Stimulated activated CD8-positive, alpha-beta memory T cell treated with anti-CD3 and anti-CD28 coated beads, Interleukin-4, amount 100 ng/mL, for 1 hour (primary cell): ENCODE measurements at places on chromosomes 11 and 22.

DNA sequence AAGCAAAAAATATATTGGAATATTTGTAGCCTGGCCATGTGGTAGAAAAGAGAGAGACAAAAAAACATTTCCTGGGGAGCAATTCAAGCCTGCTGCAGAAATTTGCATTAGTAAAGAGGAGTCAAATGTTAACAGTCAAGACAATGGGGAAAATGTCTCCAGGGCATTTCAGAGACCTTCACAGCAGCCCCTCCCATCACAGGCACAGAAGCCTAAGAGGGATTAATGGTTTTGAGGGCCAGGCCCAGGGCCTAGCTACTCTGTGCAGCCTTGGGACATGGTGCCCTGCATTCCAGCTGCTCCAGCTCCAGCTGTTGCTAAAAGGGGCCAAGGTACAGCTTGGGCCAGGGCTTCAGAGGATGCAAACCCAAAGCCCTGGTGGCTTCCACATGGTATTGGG is 46.8 kb downstream of the PGR start:
- DNase-seq = no peak

DNA sequence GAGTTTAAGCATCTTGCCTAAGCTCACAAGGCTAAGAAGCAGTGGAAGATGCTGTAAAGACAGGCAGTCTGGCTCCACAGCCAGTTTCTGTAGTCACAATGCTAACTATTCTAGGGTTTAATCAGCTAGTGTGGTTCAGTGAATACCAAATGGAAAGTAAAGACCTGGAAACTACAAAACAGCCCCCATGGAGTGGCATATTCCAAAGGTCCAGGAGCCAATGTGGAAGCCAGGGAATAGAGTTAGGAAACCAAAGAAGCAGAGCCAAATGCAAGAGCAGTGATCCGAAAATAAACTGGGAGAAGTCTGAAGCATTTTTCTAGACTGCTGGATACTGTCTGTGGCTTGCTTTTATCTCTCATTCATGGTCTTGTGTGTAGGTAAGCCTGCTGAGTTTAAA is 731.2 kb upstream of the ANO5 start:
- no peak for DNase-seq

- no peak for DNase-seq
These were observed 59.5 kb upstream of the PRSS23 start for GRCh38 chr11:86740628-86741483.

DNA sequence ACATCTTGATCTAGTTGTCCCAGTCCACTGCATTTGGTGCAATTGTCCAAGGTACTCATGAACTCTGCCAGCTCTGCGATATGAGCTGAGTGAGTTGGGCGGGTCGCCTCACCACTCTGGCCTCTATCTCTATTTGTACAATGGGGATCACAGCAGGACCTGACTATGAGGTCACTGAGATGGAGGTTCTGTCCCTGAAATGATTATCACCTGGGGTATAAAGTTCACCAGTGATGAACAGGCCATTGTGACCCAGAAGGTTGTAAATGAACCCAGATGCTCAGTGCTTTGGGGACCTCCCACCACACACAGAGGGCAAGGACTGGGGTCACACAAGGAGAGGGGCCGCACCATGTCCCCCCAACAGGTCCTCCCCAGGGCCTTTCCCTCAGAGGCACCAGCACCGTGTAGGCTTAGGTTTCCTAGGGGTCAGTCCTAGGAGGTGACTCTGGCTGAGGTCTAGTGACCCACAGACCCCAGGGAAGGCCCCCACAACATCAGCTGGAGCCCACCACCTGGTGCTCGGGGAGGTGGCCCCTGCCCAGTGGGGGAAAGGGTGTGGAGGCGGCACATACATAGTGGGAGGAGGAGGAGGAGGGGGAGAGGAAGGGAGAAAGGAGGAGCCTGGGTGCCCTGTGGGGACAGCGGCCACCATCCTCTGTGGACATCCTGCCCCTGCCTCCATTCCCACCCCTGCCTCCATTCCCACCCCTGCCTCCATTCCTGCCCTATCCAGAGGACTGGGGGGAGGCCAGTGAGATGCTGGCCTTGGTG is 25.0 kb upstream of the IGLL1 start:
- no peak for DNase-seq

DNA sequence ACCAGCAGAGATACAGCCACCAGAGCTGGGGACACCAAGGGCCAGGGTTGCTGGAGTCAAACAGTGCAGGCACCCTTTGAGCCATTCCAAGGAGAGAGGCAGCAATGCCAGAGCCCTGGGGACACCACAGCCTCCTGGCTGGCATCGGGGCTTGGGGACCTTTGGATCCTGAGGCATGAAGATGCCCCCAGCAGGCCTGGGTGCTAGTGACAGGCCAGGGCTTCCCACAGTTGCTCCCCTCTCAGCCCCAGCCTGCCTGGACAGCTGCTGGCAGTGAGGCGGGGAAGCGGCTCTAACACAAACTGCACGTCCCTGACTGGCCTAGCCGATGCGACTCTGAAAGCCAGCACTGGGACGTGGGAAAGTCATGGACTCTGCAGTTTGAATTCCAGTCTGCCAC is 2.7 kb downstream of the CD5 start:
- no peak for DNase-seq

DNA sequence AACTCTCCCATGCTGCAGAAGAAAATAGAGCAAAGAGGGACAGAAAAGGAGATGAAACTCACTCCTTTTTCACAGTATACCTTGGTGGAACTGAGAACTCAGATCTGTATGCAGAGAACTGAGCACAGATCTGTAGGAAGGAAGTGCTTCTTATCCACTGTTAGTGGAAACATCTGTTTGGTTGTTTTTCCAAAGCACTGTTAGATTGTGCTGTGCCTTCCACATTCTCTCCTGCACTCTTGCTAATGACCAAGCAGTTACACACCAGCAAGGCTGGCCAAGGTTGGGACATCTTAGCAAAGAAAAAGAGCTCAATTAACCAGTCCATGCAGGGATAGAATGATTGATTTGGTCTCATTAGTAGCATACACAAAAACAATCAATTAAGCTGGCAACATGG is 20.1 kb upstream of the SIK2 start:
- DNase-seq = no peak

DNA sequence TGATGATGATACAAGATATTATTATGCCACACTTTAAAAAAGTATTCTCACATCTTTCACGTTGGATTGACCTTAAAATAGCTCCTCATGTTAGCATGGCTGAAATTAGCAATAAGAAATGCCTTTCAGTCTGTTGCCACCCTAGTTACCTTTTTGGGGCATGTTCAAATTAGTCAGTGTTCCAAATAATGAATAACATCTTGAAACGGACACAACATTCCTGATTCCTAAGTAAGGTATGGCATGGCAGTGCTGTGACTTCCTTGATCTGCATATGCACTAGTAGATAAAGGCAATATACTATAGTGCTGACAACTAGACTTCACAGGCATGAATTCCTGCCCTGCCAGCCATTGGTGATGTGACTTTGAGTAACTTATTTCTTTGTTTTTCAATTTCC is 914.5 kb downstream of the METTL15 start:
- no peak for DNase-seq

- no peak for DNase-seq
These were observed 5.1 kb downstream of the JAML start for GRCh38 chr11:118219732-118220131.

DNA sequence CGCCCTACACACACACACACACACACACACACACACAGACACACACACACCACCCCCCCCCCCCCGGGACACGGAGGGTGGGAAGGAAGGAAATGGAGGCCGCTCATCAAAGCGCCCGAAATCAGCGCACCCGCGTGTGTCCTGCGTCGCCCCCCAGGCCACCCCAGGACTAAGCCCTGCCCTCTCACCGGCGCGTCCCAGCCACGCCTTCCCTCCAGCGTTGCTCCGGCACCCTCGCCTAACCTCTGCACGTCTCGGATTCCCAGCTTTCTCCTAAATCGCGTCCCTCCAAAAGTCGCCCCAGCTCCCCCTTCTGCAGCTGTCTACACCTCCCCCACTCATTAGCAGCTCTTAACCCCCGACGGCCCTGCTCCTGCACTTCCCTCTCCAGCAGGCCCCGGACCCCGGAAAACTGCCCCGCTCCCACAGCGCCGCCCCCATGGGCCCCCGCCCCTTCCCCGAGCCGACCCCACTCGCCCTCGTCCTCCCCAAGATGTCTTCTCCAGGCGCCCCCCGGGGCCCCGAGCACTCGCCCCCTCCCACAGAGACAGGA is 557 bp downstream of the PACSIN2 start:
- DNase-seq = no peak

- no peak for DNase-seq
These were observed 7.3 kb upstream of the AHNAK start for GRCh38 chr11:62553839-62554361.

DNA sequence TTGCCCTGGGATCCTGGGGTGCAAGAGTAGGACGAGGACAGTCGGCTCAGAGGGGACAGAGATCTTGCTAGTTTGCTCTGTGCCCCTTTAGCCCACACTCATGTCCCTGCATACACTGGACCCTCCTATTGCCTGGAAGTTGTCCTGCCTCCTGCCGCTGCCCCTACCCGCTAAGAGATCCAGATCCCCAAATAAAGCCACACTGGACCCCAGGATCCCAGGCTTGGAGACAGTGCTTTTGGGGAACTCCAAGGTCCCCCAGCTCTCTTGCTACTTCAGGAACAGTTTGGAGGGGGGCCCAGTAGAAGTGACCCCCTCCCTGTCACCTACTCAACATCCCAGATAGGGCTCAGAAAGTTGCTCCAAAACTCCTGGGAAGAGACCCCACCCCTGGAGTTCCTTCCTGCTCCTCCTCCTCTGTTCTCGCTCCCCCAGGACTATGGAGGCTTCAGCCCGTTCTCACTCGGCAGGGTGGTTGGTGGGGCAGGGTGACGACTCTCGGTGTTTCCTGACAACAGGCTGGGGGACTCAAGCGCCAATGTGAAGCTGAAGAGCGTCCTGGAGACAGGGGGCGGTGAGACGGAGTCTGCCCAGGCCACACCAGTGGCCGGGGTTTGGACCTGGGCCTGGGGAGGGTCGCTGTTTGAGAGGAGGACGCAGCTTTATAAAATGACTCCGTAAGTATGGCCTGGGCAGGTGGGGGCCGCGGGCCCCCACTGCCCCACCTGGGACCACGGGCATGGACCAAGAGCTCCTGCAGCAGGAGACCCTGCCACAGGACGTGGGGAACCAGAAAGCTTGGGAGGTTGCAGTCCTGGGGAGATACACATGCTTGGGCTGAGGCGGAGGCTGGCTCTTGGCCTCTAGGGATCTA is 19.2 kb upstream of the TUB start:
- no peak for DNase-seq

DNA sequence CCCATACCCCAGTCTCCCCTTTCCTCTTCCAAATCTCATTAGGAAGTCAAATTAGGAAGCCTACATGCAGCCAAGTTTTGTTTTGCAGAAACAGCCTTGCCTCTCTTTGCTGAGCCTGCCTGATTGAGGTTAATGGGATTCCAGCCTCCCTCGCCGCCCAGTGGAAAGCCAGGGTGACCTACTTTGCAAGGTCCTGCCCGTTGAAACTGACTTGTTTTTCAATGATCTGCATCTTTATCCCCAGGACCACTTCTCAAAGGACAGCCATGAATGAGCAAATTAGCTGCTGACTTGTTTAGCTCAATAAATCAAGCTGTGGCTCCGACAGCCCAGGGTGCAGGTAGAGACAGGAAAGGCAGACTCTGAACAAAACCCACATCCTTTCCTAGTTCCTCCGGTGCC is 110.4 kb downstream of the RRAS2 start:
- DNase-seq = no peak

GRCh38 chr22:24460418-24461089 is 33.2 kb downstream of the ADORA2A start:
- DNase-seq = no peak

DNA sequence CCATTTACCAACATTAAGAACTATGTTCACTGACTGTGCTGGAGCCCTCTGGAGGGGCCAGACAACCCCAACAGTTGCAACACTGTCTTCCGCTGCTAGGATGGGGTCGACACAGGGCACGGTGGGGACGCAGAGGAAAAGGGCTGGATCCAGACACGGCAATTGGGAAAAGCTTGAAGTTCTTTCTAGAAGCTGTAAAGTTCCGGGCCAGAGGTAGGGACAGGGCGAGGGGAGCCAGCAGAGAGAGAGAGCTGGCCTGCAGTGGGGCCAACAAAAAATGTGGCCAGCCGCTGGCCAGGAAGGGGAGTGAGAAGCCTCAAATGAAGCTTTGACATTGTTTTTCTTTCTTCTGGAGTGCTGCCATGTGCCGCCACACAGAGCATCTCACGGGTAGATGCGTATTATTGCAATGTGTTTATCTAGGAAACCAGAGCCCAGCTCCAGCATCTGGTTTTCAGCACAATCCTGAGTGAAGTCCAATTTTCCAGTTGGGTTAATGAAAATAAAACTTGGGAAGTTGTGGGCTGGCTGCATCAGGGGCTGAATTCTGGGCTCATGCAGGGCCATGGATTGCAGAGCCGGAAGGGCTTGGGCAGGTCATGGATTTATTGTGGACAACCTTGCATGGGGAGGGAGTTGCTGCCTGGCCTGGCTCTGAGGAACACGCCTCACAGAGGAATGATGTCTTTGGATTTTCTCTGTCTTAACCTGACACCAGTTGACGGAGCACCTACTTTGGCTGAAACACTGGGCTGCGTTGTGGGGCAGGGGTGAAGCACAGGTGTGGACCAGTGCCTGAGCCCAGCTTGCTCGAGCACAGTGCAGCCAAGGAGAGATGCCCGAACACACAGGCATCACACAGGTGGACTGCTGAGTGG is 67.6 kb upstream of the AMPD3 start:
- no peak for DNase-seq

DNA sequence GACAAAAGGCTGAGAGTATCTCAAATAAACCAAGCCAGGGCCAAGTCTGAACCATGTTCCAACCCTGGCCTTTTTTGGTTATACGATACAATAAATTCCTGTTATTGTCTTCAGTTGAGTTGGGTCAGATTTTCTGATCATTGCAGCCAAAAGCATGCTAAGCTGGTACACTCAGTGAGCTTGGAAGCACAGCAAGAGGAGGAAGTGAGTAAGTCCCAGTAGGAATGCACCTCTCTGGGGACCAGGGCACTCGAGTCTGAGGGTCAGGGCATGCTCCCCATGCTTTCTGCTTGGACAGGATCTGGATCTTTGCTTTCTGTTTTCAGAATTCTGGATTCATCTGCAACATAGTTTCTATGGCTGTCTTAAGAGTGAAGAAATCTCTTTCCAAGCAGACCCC is 73.1 kb downstream of the TMPRSS5 start:
- DNase-seq = no peak

GRCh38 chr11:64252003-64252872 is 908 bp downstream of the PLCB3 start:
- no peak for DNase-seq
